Tongue (tissue), 3 donors: ENCODE measurements at places on chromosomes 12 and 14. TPM values are rescaled to one million over a fixed set of nuclear protein-coding genes. Genes with fewer than 3 reads are reported as not detected.

The LBHD2 gene
- not detected for total RNA-seq

The GNB3 gene
- 5.8 TPM for total RNA-seq

The AICDA gene
- 0.10 TPM for total RNA-seq

The GPHN gene
- 26.7 TPM for total RNA-seq

The CRACR2A gene
- 5.1 TPM for total RNA-seq

The SLC25A47 gene
- total RNA-seq = not detected

The B3GNT4 gene
- total RNA-seq = 0.41 TPM

The MAPK1IP1L gene
- 35.1 TPM for total RNA-seq

The BHLHE41 gene
- 8.2 TPM for total RNA-seq

The SDSL gene
- 0.31 TPM for total RNA-seq

DNA sequence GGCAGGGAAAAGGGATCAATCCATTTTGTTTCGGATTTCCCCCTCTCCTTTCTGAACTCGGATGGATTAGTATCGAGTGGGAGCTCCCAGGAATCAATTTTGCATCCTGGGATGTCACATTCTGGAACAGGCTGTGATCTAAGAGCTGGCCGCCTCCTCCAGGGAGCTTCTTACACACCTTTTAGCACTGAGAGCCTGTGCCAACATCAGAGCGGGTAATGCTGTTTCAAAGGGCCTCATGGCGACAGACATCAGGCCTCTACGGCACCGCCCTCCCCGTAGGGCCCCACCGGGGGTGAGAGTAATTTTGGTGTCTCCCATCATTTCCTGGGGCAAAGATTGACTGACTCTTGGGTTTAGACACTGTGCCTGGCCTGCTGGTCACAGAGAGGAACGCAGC is 2.7 kb downstream of the GALNT9 start:
- DNase-seq = no peak

- DNase-seq = peak; percentile 48
These were observed 9.8 kb downstream of the APPL2 start for GRCh38 chr12:105226219-105226618.

GRCh38 chr12:76242813-76243550 is 105.2 kb downstream of the BBS10 start:
- no peak for DNase-seq

DNA sequence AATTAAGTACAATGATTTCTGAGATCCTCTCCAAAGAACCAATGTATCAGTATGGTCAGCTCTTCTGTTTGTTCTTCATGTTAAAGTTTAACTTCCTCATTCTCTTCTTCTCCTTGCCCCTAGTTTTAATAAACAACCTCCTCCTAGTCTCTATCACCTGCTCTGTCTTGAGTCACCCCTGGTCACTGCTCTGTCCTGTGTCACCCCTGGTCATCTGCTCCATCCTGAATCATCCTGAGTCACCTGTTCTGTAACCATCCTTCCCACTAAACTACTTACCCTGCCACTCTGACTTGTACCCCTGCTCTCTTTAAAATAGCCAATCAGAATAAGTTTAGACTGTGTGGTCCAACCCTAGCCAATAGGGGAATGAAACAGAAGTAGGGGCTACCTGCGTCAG is 100.5 kb downstream of the ALG10B start:
- no peak for DNase-seq

DNA sequence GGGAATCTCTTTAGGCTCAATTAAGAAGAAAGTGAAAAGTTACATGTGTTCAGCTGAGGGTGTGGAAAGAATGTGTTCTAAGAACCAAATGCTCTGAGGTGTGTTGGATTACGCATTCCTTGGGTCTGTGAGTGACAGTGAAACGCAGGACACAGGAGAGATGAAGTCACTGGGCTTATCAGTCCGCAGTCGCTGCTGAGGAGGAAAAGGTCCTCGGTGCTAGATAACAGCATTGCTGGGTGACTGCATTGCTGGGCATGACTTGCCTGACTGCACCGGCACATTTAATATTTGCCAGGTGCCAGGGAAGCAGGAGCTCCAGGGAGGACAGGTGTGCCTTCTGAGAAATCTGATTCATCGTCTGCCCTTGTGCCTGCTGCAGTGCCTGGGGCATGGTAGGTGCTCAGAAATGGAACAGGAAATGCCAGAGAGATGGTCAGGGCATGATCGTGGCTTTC is 64.4 kb upstream of the FZD10 start:
- no peak for DNase-seq

DNA sequence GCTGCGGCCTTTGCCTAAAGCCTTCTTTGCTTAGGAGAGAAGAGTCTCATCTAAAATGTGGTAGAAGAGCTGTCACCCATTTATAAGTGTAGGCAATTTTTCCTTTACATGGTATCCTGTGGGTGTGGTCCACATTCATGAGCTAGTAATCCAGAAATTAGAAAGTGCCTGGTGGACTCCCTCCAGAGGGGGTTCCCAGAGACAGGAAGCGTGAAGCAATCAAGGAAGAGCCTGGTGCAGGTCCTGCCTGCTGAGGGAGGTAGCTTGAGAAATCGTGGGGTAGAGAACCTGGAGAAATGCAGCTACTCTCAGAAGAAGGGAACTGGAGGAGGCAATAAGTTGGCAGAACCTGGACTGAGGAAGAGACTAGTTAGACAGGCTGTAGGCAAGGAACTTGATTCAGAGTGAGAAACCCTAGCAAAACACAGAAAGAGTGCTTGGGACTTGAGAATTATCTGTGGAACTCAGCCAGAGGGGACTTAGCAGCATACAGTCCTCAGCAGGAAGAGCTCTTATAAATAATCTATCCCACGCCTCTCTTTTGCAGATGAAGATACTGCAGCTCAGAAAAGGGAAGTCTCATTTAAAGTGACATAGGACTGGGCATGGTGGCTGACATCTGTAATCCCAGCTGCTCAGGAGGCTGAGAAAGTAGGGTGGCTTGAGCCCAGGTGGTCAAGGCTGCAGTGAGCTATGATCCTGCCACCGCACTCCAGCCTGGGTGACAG is 182.4 kb upstream of the CCND2 start:
- DNase-seq = no peak

GRCh38 chr14:20583908-20584307 is 3.9 kb downstream of the RNASE11 start:
- DNase-seq = no peak

DNA sequence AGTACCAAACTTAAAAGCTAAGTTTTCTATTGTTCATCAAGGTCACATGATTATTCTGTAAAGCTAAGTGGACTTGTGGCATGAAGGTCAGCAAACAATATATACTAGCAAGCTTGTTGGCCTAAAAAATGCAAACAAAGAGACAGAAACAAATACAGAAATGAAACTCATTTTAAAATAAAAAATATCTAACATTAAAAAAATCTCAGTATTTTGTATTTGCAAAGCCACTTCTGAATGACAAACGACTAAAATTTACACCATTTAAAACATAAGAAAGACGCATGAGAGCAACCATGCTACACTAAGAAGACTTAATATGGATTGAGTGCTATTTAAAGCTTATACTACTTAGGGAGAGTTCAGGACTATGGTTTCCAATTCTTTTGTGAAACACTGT is 72.8 kb upstream of the BBS10 start:
- DNase-seq = no peak

GRCh38 chr12:52606581-52607218 is 5.4 kb upstream of the KRT72 start:
- DNase-seq = no peak

DNA sequence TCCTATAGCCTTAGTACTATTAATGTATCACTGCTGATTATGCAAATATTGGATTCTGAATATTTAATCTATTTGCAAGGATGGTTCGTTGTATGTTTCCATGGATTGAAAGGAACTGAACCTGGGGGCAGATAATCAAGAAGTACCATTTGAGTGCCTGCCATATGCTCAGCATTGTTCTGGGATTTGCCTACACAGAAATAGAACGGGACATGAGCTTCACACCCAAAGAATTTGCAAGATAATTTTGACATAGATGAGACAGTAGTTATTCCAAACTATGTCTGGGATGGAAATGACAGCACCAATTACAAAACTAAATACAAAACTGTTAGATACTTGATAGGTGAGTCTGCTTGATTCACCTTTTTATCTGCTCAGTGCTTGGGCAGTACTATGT is 132.7 kb upstream of the NPAS3 start:
- DNase-seq = no peak

- peak; percentile 97 for DNase-seq
These were observed 551 bp downstream of the METTL1 start for GRCh38 chr12:57771236-57771872.

DNA sequence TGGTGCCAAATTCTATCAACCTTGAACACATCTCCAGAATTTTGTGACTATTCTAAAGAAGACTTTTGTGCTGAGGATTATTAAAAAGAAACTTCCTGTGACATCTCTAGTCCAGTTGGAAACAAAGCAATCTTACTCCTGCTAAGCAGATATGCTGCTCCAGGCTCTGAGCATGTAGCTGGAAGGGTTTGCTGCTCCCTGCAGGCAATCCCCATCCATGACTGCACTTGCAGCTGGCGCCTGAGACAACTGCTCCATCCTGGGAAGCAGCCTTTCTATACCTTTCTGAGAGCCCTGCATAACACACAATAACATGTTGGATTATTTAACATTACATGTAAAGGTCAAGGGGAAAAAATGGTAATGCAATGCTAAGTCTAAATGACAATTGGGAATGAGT is 105.1 kb downstream of the NDUFA12 start:
- no peak for DNase-seq

GRCh38 chr14:98181241-98181640 is 1090.8 kb downstream of the BCL11B start:
- peak; percentile 37 for DNase-seq

- no peak for DNase-seq
These were observed 40.0 kb downstream of the STX2 start for GRCh38 chr12:130799051-130799450.

DNA sequence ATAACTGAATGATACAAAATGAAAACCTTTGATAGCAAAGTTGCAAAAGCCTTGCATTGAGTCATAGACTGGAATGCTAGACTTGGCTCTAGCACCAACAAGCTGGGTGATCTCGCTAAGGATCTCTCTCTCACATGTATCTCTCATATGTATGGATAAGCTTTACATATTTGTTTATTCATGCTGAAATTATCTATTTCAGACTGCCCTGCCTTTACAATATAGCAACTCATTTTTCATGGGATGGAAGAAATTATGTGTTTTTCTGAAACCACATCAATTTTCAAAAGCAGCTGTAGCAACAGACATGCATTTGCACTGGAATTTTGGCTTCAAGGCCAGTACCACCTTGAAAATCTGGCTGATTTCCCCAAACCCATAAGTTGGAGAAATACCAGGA is 11.4 kb downstream of the RERG start:
- no peak for DNase-seq

DNA sequence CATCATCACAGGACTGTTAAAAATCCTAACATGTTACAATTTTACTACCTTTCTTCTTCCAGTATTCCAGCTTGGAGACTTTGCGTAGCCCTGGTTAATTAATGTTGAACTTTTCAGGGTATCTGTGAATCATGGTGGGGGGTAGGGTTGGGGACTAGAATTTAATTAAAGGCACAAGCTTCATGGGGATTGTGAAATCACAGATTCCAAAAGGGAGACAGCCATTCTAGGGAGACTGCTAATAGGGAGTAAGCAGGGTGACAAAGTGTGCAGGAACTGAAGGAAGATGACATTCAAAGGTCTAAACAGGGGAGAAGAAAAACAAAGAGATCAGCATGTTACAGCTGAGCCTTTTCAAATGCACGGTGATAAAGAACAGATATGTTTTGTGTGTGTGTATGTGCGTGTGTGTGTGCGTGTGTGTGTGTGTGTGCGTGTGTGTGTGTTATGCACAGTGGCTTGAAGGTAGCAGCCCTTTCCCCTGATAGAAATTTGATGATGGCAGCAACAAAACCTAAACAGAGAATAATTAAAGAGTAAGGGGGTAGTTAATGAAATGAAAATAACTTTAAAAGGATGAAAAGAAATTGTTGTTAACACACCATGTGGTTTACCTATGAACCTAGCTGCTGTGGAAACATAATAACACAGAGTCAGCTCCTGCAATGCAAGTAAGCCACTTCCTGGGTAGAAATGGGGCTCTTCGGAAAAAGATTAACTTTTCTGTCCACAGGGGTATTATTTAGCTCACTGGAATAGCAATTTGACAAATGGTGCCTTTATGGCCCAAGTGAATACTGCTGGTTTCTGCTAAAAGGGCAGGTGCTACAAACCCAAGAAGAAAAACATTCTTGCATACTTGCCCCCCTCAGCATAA is 581.7 kb downstream of the DIO2 start:
- no peak for DNase-seq

DNA sequence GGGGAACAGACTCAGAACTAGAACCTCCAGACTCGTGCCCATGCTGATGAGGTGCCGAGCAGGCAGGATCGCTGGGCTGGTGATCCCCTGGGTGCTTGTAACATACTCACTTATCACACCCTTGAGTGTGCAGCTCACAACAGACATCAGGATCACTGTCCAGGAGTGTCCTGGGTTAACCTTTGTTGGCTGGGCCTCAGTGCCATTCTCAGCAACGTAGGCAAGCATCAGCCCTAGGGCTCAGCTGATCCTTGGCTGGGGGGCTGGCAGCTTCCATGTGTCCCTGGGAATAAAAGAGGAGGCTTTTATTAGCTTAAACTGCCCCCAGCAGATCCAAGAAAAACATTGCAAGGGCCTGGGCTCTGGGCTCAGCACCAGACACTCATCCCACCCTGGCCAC is 1.6 kb downstream of the TMEM229B start:
- DNase-seq = no peak

DNA sequence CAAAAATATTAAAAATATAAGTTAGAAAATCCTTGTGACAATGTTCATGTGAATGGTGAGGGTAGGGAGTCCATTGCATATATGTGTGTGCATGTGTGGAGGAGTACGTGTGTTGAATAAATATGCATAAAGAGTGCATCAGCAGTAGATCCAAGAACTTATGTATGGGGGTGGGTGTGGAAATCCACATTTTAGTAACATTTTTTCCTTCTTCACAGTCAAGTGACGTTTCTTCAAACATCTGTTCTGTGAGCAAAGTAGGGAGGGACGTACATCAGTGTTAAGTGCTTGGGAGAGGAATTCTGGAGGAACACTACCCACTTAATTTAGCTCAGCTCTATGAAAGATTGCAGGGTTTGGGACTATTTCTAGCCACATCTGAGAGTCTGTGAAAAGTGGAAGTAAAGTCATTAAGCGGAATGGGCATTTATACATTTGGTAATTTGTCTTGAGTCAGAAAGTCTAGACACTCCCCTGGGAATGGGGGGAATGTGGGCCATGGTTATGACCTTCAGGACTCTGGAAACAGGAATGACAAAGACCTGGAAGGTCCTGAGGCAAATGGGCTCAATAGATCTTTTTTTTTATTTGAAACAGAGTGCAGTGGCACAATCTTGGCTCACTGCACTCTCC is 156.4 kb upstream of the PLXNC1 start:
- DNase-seq = peak; percentile 59

DNA sequence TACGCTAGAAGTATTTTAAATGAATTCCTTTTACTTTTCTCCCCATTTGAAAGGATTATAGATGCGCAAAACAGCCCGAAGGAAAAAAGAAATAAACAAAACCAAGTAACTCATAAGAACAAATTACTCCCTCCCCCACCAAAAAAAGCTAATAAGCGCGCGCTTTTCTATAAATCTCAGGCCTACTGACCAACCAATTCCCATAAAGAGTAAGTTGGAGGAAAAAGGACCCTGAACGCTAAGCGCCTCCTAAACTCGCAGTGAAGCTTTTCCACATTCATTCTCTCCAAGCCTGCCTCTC is 588 bp downstream of the MBIP start:
- no peak for DNase-seq
